ENCODE measurements at places on chromosomes 7 and 10.

GRCh38 chr10:43231523-43232078 lies 35.3 kb downstream of the RASGEF1A start:
- DNase-seq = no peak

- no peak for DNase-seq
Measured at GRCh38 chr7:30802812-30803211, 31.6 kb downstream of the MINDY4 start.

- DNase-seq = no peak
Measured at GRCh38 chr7:355568-355967, 65.6 kb downstream of the FOXL3 start.

- DNase-seq = peak; percentile 77
Measured at GRCh38 chr7:50837965-50838364, 55.3 kb upstream of the GRB10 start.

DNA sequence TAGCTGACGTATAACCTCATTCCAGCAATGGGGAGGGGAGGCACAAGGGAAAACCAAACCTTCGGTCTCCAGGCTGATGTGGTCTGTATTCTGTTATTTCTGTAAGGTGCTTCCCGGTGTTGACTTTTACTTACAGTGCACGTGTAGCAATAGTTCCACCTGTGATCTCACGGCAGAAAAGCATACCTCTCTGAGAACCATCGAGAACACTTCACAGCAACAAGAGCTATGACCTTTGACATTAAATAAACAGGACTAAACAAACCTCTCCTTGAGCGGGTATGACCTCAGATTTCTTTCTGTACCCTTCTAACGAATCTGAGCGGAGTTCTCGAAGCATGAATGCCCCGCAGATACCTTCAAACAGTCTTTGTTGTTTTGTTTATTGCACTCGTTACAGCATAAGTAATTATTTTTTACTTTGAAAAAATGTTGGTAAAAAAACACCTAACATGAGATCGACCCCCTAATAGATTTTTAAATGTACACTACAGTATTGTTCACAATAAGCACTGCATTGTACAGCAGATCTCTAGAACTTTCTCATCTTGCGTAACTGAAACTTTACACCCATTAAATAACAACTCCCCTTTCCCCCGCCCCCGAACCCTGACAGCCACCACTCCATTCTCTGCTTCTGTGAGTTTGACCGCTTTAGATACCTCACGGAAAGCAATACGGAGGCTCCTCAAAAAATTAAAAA lies 282.3 kb downstream of the GATA3 start:
- no peak for DNase-seq

GRCh38 chr7:141738592-141739013 lies 445 bp downstream of the SSBP1 start:
- no peak for DNase-seq

DNA sequence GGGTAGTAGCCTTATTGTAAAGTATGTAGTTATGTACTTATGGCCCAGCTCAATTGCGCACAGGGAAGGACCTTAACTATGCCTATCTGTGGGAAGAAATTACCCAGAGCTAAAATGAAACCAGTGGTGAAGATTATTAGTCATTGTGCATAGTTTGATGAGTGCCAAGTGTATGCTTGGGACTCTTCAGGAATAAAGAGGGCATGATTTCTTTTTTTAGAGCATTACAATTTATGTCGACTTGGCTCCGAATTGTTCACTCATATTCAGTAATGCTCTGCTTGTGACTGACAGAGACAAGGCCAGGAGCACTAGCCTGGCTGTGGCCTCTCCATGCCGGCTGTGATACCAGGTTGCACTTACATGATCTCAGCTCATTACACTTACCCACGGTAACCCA lies 269.5 kb downstream of the TRIL start:
- peak; percentile 61 for DNase-seq

DNA sequence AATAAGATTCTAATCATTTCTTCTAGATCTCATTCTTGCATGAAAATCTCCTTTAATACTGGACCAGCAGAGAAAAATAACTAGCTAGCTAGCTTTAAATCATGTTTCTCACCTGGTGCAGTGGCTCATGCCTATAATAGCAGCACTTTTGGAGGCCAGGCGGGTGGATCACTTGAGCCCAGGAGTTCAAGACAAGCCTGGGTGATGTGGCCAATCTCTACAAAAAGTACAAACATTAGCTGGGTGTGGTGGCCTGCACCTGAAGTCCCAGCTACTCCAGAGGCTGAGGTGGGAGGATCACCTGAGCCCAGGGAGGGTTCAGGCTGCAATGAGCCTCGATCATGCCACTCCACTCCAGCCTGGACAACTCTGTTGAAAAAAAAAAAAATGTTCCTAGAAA lies 99.2 kb downstream of the BAMBI start:
- no peak for DNase-seq

GRCh38 chr7:38907766-38908165 lies 1.2 kb downstream of the VPS41 start:
- DNase-seq = no peak

DNA sequence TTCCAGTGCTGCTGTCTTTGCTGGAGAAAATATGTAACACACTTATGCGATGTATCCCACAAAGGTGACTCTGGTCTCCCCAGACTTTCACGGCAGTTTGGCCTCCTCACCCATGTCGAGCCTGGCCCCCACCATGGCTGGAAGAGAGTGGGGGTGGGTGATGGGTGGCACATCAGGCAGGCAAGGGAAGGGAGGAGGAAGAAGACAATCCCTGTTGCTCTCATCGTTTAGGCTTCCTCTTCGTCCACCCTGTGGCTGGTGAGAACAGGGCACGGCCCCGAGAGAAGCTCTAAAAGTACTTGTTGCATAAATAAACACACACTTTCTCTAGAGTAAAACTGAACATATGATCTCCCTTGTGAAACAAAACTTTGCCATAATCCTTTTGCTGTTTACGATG lies 11.2 kb upstream of the NPS start:
- no peak for DNase-seq

GRCh38 chr10:27997865-27998177 lies 1.1 kb downstream of the ODAD2 start:
- no peak for DNase-seq
